ENCODE measurements at places on chromosomes 5 and 9.

GRCh38 chr5:164053123-164053522, 547.7 kb downstream of the MAT2B start:
- no peak for DNase-seq

DNA sequence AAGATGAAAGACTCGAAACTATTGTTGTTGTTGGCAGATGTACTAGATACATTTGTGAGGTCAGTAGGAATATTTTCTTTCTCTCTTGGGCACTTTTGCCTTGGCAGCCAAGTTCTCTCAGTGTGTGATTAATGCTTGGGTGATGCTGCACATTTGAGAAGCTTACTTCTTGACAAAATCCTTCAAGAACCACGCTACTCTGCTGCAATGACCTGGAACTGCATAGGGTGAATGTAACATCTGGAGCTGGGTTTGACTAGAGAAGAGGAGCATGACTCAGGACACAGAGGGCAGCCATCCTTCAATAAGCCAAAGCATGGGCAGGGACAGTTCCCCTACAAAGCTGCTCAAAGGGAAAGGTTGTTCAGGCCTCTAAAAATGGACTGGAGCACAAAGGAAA, 75.5 kb upstream of the PUM3 start:
- no peak for DNase-seq

DNA sequence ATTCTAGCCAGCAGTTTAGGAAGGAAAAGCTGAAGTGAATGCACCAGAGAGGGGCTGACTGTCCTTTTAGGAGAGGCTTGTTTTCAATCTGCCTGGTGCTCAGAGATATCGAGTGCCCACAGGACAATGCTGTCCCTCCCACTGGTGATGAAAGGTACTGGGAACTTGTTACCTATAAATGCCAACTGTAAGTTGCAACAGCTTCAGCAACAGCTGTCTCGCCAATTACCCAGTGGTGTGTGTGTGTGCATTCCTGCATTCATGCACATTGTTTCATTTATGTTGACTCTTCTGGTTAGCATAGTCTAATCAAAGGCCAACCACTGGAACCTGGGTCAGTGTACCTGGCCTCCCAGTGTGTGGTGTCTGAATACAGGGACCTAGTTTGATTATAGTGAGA, 161.1 kb downstream of the CSNK1G3 start:
- no peak for DNase-seq

- no peak for DNase-seq
Measured at GRCh38 chr9:125337236-125337635, 75.6 kb downstream of the GAPVD1 start.

DNA sequence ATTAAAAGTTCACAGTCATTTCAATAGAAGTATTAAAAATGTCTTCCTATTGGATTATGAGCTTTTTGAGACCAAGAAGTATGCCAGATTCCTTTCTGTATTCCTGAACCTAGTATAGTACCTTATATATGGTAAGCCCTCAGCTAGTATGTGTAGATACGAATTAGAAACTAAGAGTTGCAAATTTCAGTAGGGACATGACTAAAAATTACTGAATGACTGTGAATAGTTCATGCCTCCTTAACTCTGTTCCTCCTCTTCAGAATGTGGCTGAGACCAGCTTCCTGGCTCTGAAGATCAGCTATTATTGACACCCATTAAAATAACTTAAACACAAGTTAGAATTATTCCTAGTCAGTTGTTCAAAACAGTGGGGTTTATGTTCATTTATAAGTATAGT, 19.7 kb downstream of the KDM3B start:
- no peak for DNase-seq

DNA sequence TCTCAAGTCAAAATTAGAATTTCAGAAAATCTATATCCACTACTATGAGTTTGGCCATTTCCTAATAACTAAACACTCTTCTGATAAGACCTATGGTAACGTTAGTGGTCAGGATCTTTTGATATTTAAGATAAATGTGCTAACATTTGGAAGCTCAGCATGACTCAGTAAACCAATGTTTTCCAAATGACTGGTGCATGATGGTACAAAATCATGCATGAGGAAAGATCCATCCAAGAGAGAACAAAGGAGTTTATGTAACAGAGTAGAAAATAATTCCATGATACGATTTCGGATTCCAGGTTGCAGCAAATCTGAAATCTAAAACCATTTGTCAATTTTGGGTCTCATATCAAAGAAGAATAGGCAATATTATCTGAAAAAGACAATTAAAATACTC, 279.2 kb downstream of the NSG2 start:
- DNase-seq, result no peak

- DNase-seq, result no peak
Measured at GRCh38 chr5:174182111-174182510, 136.6 kb downstream of the NSG2 start.

GRCh38 chr5:156762771-156763170, 87.3 kb upstream of the PPP1R2B start:
- no peak for DNase-seq

DNA sequence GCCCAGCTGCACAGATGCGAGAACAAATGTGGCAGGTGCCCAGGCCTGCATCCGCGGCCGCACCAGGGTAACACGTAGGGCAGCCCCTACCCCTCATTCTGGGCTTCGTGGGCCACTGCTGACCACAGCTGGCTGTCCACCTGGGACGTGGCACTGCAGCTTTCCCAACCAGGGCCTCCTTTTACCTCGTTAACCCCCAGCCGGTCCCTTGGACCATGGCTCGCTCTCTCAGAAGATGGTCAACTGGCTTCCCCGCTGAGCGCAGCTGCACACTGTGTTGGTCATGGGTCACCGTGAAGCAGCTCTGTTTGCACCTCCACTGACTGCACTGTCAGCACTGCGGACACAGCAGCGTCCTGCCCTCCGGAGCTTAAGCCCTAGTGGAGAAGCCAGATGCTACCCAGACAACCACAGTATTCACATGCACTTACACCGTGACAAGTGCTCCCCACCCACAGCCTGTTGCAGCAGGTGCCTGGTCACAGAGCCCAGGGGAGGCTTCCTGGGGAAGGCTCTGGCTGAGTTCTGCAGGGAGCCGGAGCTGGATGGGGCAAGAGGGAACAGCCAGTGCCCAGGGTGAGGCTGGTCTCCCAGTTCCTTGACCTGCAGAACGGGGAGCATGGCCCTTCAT, 10.5 kb upstream of the PLEKHG4B start:
- DNase-seq, result no peak

GRCh38 chr5:149666212-149666852, 63.8 kb upstream of the PPARGC1B start:
- no peak for DNase-seq

GRCh38 chr5:60522292-60522905, 177.6 kb downstream of the DEPDC1B start:
- no peak for DNase-seq

DNA sequence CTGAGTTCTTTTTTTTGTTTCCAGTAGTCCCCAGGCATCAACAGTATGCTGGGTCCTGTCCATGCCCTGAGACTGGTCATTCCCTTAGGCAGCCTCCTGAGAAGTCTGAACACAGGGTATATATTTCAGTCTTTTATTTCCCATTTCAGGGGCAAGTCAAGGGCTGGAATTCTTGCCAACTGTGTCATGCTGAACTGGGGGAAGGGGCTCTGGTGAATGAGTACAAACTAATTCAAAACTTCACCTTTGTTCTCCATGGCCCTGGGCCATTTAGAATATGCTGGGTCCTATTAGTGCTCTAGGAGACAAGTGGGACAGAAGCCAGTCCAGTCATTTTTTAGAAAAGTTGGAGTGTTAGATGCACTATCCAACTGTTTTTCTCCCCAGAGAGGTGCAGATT, 170.3 kb downstream of the TMC1 start:
- no peak for DNase-seq
